ENCODE measurements at places on chromosomes 4 and X.

DNA sequence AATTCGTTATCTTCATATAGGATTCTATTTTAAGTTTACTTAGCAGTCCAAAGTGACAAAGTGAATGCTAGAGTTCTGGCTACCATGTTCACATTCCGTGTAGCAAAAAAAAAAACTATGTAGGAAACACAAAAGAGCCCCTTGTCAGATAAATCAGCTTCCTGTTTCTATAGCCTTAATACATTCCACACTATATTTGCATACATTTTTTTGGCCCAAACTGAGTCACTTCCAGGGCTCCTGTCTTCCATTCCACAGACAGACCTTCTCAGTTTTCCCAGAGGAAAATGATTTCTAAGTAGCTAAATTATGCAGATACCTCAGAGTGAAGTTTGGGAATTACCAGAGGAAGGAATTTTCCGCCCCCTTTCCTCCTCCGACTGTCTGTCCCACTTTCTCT is 841.9 kb upstream of the HS3ST1 start:
- no peak for DNase-seq

DNA sequence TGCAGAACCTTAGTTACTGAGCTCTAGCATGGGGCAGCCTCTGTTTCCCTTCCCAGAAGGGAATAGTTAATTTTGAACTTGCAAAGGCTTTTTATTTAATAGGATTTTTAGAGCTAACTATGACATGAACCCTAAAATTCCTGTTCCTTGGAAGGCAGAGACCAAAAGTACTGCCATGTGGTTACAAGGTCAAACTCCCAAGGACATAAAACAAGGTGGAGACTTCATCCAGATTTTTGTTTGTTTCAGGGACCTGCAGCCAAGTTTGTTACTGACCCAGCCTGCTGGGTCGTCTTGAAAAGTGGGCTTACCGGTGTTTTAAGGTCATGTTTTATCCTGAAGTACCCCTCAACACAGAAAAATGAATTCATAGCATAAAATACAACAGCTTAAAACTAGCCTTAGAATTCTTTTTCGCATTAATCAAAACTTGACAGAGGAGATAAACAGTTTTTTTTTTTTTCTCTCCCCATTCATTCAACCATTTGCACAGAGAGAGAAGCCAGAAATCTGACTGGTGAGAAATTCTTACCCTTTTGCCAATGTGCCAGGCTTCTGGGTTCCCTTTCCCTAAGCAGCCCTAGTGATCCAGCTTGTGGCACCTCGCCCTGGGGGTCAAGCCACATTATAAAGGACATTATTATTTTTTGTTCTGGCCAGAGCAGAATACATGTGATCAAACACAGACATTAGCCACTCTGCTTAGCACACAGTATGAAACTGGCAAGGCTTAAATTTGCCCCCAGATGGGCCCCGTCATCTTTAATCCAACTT is 21.5 kb upstream of the GRPEL1 start:
- no peak for DNase-seq

GRCh38 chrX:155334486-155335336 is at the start of gene CLIC2:
Gene CLIC2, minus strand, starts transcription at chrX:155334614. Its CDS starts 187 bp downstream, at chrX:155334427.
- DNase-seq: no peak

DNA sequence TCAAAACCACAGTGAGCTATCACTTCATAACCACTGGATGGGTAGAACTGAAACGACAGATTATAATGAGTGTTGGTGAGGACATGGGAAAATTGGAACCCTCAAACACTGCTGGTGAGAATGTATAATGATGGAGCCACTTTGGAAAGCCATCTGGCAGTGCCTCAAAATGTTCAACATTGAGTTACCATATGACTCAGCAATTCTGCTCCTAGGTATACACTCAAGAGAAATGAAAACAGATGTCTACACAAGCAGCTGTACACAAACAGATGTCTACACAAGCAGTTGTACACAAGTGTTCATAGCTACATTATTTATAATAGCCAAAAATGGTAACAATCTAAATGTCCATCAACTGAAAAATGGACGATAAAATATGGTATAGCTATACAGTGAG is 143.9 kb downstream of the PDGFRA start:
- DNase-seq: no peak

DNA sequence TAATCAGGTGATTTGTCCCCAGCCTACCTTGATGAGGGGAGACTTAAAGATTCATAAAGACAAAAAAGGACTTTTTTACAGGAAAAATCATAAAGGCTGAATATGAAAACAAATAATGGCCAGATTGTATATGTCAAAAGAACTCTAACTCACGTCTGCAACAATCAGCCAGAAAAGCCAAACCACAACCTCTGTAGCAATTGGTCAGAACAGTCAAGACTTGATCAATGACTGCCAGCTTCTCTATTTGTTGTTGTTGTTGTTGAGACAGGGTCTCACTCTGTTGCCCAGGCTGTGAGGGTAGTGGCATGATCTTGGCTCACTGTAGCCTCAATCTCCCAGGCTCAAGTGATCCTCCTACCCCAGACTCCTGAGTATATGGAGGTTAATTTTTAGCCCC is 35.9 kb upstream of the PPA2 start:
- DNase-seq: no peak

GRCh38 chr4:40736910-40737309 is 12.8 kb upstream of the NSUN7 start:
- no peak for DNase-seq

DNA sequence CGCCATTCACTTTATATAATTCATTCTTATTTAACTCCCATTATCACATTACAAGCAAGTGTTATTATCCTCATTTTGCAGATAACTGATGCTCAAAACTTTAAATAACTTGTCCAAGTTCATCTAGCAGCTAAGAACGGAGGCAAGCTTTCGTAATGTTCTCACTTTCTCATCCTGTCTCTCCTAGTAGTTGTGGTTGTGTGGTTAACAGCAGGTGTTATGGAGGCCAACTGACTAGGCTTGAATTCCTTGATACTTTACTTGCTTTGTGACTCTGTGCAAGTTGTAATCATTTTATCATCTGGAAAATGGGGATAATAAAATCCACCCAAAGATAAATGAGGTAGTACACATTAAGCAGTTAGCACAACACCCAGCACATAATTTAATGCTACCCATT is 109.9 kb upstream of the PTPN13 start:
- no peak for DNase-seq

- no peak for DNase-seq
Observed at GRCh38 chr4:185817403-185817818, 5.4 kb upstream of the SORBS2 start.

DNA sequence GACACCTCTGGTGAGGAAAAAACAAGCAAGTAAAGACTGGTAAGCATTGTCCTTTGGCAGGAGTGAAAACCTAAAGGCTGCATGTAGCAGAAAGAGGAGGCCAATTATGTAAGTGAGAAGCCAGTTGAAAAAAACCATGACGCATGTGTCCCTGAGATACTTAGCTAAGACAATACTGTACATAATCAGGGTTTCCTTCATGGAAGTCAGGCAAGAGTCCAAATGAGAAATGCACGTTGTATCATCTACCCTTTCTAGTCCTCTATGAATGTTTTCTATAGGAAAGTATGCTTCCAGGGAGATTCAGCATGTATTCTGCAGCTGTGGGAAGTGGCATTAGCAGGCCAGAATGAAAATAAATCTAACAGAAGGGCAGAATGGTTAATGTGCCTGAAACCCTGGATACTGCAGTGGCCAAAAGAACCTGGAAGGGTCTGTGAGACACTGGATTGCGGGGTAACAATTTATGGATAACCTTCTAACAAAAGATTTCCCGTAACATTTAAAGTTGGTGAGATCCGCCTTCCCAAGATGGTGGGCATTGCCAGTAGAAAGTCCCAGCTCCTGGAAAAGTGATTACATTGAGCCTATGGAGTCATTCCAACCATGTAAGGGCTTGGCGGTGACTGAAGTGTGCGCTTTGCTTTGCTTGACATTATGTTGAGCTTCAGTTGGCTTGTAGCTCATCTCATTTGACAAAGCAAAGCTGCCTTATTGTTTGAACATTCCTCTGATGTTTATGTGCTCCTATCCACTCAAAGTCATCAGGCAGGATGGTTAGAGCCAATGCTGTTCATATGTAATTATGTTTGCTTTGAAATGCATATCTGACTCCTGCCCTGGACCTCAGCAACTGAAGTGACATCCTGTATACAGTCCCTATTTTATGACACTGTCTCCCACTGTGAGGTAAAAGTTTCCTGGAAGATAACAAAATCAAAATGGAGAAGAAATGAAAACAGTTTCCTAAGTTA is 200.4 kb downstream of the ARHGAP24 start:
- no peak for DNase-seq

DNA sequence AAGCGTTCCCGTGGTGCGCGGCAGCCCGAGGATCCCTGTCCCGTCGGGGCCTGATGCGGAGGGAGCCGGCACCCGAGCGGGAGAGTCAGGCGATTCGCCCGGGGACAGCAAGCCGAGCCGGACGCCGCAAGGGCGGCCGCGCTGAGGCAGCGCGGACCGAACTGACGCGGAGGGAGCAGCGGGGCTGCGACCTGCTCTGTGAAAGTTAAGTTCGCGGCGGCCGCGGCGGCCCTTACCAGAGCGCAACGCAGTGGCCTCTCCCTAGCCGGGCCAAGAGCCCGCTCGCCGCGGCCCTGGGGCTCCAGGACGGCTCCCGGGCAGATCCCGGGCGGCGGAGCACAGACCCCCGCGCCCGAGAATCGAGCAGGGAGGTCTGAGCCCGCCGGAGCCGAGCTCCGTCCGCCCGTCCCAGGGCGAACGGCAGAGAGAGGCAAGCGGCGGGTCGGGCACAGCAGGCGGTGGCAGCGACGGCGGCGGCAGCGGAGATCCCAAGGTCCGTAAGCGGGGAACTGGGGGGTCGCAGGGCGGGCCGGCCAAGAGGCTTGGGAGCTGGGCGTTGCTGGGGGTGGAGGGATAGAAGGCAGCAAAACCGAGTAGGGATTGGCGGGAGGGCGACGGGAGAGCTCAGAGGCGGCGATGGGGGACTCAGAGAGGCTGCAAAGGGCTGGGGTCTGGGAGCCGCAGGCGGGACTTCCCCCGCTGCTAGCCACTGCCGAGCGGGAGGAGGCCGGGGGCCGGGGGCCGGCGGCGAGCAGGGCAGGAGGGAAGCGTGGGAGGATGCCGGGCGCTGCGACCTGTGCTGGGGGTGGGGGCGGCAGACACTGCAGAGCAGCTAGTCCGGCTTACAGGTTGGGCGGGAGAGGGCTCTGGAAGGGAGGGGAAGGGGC is 1.0 kb downstream of the GPR50 start:
- peak; percentile 63 for DNase-seq

- DNase-seq: no peak
Observed at GRCh38 chr4:10584042-10584441, 100.5 kb downstream of the CLNK start.

DNA sequence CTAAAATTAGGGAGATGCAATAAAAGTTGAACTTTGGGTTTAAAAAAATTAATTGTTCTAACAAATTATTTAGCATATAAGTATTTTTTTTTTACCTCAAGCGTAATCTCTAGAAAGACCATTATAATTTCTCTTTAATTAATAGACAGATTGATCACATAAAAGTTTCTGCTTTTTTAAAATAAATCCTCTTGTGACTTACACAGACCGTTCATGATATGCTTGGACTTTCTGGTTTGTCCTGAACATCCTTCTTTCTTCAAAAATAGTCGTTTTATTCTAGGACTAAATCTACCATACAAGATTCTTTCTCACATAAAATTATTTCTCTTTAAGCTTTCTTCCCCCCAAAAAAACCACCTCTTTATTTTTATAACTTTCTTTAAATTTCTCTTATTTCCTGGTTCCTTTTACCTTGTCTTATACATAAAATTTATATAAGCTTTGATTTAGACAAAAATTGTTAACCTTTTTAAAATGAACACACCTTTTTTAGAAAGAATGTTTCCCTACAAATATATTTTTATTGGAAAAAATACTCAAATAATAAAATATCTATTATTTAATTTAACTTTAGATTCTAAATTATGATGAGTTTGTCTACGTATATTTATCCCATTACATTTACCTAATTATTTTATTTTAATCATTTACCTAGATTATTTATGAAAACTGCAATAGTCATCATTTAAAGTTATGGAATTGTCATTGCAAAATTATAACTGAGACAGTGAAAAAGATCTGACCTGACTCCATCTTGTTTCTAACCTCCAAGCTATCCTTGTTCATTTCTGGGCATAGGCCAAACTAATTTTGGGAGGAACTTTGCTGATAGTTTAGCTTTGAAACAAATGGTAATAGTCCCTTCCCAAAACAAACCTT is 37.6 kb downstream of the PGRMC2 start:
- no peak for DNase-seq

DNA sequence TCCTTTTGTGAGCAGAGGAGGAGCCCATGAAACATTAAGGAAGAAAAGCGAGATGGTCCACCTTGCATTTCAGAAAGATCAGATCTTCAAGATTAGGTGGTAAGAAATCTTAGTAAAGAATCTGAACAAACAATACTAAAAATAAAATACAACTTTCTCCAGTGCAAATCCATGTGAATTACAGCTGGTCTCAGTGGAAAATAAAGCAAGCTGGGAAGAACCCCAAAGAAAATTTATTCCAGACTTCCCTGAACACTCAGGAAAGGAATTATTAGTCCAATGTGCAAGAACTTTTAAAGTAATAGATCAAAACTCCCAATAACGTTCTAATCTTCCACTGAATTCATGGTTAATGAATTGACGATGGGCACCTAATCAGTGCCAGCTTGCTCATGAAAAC is 37.3 kb upstream of the C1QTNF7 start:
- DNase-seq: no peak

GRCh38 chr4:185318679-185319078 is 77.0 kb downstream of the LRP2BP start:
- DNase-seq: no peak

GRCh38 chrX:38061335-38061734 is 55.0 kb downstream of the SYTL5 start:
- DNase-seq: no peak

GRCh38 chr4:15012017-15012788 is 9.9 kb downstream of the CPEB2 start:
- no peak for DNase-seq

DNA sequence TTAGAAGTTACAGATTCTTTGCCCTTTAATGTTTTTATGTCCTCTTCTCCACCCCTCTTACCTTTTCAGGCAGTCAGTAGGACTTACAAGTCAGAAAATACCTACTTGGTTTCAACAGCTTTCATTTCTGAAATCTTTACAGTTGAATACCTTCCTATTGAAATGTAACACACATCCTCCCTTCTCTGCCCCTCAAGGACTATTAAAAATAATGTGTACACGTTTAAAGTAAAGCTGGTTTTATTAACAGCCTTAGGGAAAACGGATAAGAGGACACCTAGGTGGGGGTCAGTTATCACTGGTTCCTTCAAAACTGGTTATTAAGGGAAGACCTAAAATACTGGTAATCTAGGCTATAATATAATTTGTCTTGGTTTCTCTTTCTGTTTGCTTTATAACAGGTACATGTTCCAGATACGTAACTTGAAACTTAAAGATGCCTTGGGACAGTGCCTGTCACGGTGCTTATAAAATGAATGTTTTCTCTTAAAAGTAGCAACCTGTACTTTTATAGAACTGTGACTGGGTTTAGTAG is 1.8 kb downstream of the CCSER1 start:
- DNase-seq: no peak

- no peak for DNase-seq
Observed at GRCh38 chrX:137999552-137999951, 433.6 kb downstream of the ZIC3 start.

DNA sequence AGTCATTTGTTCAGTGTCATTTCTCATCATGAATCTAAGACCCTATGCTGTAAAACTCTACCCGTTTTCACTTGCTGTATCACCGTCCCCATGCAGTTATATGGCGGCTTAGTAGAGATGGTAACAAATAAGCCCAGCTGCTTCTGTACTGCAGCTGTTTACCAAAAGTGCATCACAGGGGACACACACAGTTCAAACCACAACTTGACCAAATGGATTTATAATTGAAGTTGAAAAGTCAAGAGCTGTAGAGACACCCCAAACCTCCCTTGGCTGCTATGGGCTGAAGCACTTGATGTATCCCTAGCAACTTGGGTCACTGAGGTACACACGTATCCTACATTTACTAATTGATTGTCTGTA is 219.0 kb upstream of the FGF13 start:
- no peak for DNase-seq
